ENCODE measurements at places on chromosomes 7 and 10.
A peak's percentile ranks its signal among the peaks of the same experiment; 100 is the strongest.

GRCh38 chr7:45718464-45719330, 144.5 kb downstream of the ADCY1 start:
- no peak overlapping the region for H3K4me3 ChIP-seq
- DNase-seq, result no peak
- H3K36me3 ChIP-seq, result peaks cover 9% of the 10 kb centered on the region

GRCh38 chr10:115790220-115790619, 482.8 kb downstream of the GFRA1 start:
- peaks cover 29% of the 10 kb centered on the region for H3K4me1 ChIP-seq
- H3K27me3 ChIP-seq, result no peaks in the 10 kb centered on the region
- no peak overlapping the region for H3K27ac ChIP-seq
- DNase-seq, result no peak
- H3K36me3 ChIP-seq, result peaks cover 4% of the 10 kb centered on the region
- H3K4me3 ChIP-seq, result peak overlapping the region; percentile 72

DNA sequence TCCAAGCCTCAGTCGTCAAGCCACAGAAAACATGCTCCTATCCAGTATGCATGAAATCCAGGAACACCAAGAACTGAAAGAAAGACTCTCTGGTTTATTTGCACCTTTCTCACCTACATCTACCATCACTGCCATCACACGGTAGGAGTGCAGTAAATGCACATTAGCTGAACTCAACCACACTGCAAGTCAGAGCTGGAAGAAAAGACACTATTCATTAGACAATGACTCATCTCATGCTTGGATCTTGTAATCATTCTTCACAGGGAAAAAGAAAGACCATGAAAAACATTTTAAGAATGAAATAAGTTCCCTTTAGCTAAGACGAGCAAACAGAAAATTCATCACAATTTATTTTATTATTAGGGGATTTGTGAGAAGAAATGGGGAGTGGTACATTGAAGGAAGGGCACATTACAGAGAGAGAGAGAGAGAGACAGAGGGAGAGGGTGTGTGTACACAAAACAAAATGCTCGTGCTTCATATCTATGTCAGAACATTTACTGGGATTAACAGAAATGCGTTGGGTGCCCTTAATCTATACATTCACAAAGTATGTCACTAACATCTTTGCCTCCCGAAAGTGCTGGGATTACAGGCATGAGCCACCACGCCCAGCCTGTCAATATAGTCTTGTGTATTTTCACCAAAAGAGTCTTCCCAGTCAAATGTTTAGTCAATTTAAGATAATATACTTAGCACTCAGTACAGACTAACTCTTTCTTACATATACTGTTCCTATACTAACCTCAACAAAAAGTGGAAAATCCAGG, 324.9 kb downstream of the PARD3 start:
- no peak for DNase-seq
- H3K4me3 ChIP-seq, result no peak overlapping the region
- peak overlapping the region; percentile 83 for H3K27ac ChIP-seq
- peaks cover 29% of the 10 kb centered on the region for H3K4me1 ChIP-seq

- no peak overlapping the region for H3K4me3 ChIP-seq
- no peak overlapping the region for H3K27ac ChIP-seq
- peaks cover 17% of the 10 kb centered on the region for H3K4me1 ChIP-seq
- no peak for DNase-seq
- peaks cover 52% of the 10 kb centered on the region for H3K27me3 ChIP-seq
Measured at GRCh38 chr10:124020981-124021815, 72.2 kb downstream of the CHST15 start.

DNA sequence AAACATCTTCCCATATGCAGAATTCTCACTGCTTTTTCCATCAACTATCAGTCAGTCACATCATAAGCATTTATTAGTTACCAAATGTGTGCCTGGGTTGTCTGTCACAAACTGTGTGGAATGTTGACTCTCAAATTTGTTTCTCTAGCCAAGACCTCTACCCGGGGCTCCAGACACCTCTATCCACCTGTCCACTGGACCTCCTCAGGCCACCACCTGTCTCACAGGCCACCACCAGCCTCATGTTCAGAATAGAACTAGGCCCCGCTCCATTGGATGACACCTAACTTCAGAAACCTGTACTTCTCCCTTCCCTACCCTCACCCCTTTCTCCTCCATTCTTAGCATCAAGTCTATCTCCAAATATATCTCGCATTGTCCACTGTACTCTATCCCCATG, 176.9 kb downstream of the CHN2 start:
- DNase-seq, result no peak
- no peaks in the 10 kb centered on the region for H3K27me3 ChIP-seq
- H3K27ac ChIP-seq, result no peak overlapping the region
- H3K4me1 ChIP-seq, result no peaks in the 10 kb centered on the region

GRCh38 chr7:88046839-88047573, 113.0 kb downstream of the ADAM22 start:
- H3K4me1 ChIP-seq, result no peaks in the 10 kb centered on the region
- no peak overlapping the region for H3K4me3 ChIP-seq

Measured in neural crest cell (in vitro differentiated cells).